Ovary (tissue), 10 donors: ENCODE measurements at places on chromosomes 5 and 9. TPM values are rescaled to one million over a fixed set of nuclear protein-coding genes. Genes with fewer than 3 reads are reported as not detected.

DNA sequence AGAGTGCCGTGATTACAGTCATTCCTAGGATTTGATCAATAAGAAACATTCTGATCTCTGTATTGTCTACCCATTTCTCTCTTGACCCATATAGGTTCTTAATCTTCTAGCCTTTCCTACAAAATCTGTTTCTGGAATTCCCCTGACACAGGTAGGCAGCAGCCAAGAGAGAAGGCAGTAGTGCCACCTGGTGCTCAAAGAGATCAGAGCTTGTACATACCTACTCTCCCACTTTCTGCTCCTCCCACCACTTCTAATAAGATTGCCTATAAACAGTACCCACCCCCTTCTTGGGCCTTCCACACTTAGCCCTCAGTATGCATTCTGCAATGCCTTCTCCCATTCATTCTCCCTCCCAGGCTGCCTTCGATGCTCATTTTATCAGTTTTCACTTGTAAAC, 117.4 kb upstream of the RORB start:
- no peak for DNase-seq
- no peaks in the 10 kb centered on the region for H3K36me3 ChIP-seq
- H3K27ac ChIP-seq: no peak overlapping the region
- no peak overlapping the region for H3K4me3 ChIP-seq
- H3K4me1 ChIP-seq: no peaks in the 10 kb centered on the region

GRCh38 chr5:172117977-172118701, 69.9 kb downstream of the STK10 start:
- peaks cover under 1% of the 10 kb centered on the region for H3K4me1 ChIP-seq
- H3K4me3 ChIP-seq: no peak overlapping the region

GRCh38 chr9:91991721-91992341, 41.8 kb upstream of the ROR2 start:
- H3K27me3 ChIP-seq: no peaks in the 10 kb centered on the region
- no peak for DNase-seq
- H3K36me3 ChIP-seq: no peaks in the 10 kb centered on the region
- no peaks in the 10 kb centered on the region for H3K4me1 ChIP-seq
- no peak overlapping the region for H3K27ac ChIP-seq

GRCh38 chr9:124621371-124622328, 114.5 kb upstream of the NR5A1 start:
- DNase-seq: no peak
- no peaks in the 10 kb centered on the region for H3K4me1 ChIP-seq
- no peaks in the 10 kb centered on the region for H3K27me3 ChIP-seq

- no peaks in the 10 kb centered on the region for H3K36me3 ChIP-seq
- H3K27ac ChIP-seq: no peak overlapping the region
- H3K4me3 ChIP-seq: no peak overlapping the region
- DNase-seq: no peak
These were observed 23.7 kb upstream of the NPR3 start for GRCh38 chr5:32687499-32687831.

GRCh38 chr9:4117835-4118610, 181.8 kb downstream of the GLIS3 start:
- no peak for DNase-seq
- no peak overlapping the region for H3K4me3 ChIP-seq
- H3K4me1 ChIP-seq: peaks cover 7% of the 10 kb centered on the region

DNA sequence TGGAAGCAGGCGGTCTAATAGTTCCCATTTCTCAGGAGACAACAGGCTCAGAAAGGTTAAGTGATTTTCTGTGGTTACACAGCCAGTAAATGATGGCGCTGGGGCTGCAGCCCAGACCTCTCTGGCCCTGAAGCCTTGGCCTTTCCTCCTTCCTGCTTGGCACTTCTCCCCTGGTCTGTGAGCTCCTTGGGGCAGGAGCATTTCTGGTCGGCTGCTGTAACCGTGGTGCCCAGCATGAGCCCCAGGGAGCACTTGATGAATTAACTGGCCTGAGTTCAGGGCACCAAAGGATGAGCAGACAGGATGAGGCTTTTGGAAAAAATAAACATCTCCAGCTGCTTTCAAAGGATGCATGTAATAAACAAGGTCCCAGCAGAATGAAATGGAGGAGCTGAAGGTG, 30.2 kb downstream of the CDHR2 start:
- no peak overlapping the region for H3K4me3 ChIP-seq
- no peaks in the 10 kb centered on the region for H3K27me3 ChIP-seq
- no peak for DNase-seq
- no peaks in the 10 kb centered on the region for H3K4me1 ChIP-seq
- no peaks in the 10 kb centered on the region for H3K36me3 ChIP-seq
- no peak overlapping the region for H3K27ac ChIP-seq

The PCDH1 gene
- 8.8 TPM for total RNA-seq

The MRPS2 gene
- 53.2 TPM for total RNA-seq

The IFNA2 gene
- not detected for total RNA-seq

The SPATA31E1 gene
- not detected for total RNA-seq

- no peaks in the 10 kb centered on the region for H3K4me1 ChIP-seq
- H3K27ac ChIP-seq: no peak overlapping the region
- no peaks in the 10 kb centered on the region for H3K36me3 ChIP-seq
These were observed 19.6 kb upstream of the ARL15 start for GRCh38 chr5:54329731-54330709.

DNA sequence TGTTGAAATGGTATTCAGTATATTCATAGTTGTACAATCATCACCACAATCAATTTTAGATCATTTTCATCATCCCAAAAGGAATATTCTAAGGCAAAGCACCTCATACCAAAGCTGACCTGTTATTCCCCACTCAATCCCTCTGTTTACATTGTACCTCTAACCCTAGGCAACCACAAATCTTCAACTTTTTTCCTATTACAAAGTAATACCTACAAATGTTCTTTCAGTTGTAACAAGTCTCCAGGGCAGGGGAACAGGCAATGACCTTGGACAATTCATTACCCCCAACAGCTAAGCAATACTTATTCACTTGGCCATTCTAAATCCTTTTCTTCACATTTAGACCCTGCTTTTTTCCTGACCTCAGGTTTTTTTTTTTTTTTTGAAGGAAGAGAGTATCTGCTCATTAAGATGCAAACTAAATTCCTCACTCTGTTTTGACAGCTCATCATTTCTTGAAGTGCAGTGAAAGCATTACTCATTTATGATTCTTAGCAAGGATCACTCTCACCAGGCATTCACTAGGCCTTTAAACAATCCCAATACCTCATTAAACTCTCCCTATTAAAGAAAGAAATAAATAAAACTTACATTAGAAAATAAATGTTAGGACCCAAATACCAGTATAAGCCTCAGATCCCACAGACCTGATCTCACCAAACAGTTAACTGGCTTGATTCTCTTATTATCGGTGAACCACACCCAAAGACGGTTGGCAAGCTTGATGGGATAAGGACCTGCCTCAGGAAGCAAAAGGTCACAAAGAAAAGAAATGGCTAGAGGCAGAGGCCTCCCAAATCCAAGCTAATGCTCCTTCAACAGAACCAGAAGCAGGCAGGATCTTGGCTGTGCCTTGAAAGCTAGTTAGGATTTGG, 15.3 kb downstream of the MTMR12 start:
- peaks cover 11% of the 10 kb centered on the region for H3K4me1 ChIP-seq
- DNase-seq: no peak
- no peak overlapping the region for H3K4me3 ChIP-seq
- H3K36me3 ChIP-seq: no peaks in the 10 kb centered on the region

DNA sequence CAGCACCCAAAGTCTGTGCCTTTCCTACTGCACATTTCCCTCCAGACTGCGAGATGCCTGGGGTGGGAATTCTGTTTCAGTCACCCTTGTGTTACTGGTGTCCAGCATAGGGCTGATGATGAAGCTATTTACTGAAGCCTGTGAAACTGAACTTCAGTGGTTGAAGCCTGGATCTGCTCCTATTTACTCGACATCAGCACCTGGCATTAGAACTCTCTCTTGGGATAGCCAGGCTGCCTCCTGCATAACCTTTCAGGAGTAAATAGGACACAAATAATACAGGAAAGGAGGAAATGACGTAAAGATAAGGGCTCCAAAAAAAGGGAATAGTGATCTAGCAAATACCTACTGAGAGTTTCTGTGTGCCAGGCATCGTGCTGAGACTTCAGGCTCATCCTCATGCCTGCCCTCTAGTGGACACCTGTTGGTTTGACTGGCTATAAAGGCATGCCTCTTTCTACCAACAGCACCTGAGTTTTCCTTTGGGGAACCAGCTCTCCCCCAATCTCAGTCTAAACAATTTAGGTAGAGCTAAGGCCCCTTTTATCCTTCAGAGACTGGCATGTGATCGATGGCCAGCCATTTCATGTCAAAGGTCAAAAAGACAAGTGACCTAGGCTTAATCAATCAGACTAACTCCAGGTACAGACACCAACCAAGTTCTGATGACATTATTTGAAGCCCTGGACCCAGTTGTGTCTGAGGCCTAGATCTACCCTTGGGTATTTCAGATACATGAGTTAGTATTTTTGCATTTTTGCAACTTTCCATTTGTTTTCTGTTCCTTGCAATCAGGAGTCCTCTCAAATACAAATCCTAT, 192.1 kb upstream of the TRIM32 start:
- H3K4me1 ChIP-seq: no peaks in the 10 kb centered on the region
- no peak overlapping the region for H3K4me3 ChIP-seq
- H3K27ac ChIP-seq: no peak overlapping the region

- no peaks in the 10 kb centered on the region for H3K4me1 ChIP-seq
- H3K27me3 ChIP-seq: no peaks in the 10 kb centered on the region
- H3K36me3 ChIP-seq: no peaks in the 10 kb centered on the region
- DNase-seq: no peak
- H3K27ac ChIP-seq: no peak overlapping the region
- H3K4me3 ChIP-seq: no peak overlapping the region
These were observed 11.6 kb downstream of the ERP44 start for GRCh38 chr9:100087218-100087617.

DNA sequence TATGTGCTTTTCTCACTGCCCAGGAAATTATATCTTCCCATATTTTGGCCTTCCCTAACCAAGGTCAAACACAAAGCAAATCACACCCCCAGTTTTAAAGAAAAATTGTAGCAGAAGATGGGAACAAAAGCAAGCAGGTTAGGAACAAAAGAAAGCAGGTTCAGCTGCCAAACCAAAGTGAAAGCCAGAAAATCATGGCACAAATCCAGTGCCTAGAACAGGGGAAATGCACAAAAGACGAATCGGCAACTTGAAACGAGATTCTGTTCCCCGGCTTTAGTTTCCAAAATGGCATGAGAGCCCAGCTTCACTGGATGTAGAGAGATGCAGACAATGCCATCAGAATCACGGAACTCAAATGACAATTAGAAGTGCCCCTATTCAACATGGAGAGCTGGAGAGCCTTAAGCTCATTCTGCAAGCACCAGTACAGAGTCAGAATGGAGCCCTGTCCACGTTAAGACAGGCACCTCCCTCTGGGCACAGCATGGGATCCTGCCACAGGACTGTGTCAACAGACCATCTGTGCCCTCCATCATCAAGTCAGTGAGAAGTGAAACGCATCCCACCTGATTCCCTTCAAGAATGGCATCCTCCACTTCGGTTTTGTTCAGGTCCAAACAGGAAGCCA, 13.8 kb downstream of the DNAH5 start:
- no peak overlapping the region for H3K27ac ChIP-seq
- no peaks in the 10 kb centered on the region for H3K27me3 ChIP-seq
- no peaks in the 10 kb centered on the region for H3K36me3 ChIP-seq
- H3K4me3 ChIP-seq: no peak overlapping the region
- no peak for DNase-seq

DNA sequence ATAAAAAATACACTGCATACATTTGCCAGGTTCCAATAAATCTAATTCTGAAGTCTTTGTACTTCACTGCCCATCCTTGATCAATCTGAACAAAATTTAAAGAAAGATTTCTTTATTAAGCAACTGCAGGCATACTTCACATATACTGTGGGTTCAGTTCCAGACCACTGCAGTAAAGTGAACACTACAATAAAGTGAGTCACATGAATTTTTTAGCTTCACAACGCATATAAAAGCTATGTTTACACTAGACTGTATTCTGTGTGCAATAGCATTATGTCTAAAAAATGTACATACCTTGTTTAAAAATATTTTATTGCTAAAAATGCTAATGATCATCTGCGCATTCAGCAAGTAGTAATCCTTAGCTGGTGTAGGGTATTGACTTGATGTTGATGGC, 52.1 kb downstream of the SSBP2 start:
- peaks cover 1% of the 10 kb centered on the region for H3K4me1 ChIP-seq
- DNase-seq: no peak
- no peak overlapping the region for H3K27ac ChIP-seq

The PDE8B gene
- 14.0 TPM for total RNA-seq

GRCh38 chr9:115689331-115689730, 464.3 kb upstream of the PAPPA start:
- H3K4me1 ChIP-seq: no peaks in the 10 kb centered on the region
- H3K27me3 ChIP-seq: no peaks in the 10 kb centered on the region
- H3K36me3 ChIP-seq: no peaks in the 10 kb centered on the region

DNA sequence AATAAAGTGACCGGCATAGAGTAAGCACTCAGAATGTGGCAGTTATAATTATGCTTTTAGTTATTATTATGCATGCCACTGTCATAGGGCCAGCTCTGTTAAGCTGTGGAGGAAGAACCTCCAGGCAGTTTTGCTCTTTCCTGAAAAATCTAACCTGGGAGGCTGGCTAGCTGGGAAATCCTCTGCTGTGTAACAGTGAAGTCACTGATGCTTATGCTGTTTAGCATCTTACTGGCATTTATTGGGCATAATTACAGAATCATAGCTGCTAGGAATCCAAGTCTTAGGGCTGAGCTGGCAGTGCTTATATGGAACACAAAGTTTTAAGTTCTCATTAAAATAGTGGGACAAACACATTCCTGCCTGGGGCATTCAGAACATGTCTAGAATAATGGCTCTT, 5.5 kb upstream of the GSN start:
- no peaks in the 10 kb centered on the region for H3K27me3 ChIP-seq
- H3K4me3 ChIP-seq: no peak overlapping the region
- H3K36me3 ChIP-seq: no peaks in the 10 kb centered on the region
- no peak for DNase-seq

DNA sequence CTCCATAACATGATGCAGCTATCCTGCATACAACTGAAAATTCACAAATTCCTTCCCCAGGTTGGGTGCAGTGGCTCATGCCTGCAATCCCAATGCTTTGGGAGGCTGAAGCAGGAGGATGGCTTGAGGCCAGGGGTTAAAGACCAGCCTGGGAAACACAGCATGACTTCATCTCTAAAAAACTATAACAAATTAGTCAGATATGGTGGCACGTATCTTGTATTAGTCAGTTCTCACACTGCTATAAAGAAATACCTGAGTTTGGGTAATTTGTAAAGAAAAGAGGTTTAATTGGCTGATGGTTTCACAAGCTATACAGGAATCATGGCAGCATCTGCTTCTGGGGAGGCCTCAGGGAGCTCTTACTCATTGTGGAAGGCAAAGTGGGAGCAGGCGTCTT, 56.4 kb upstream of the DAPK1 start:
- H3K4me3 ChIP-seq: no peak overlapping the region
- no peaks in the 10 kb centered on the region for H3K4me1 ChIP-seq
- no peaks in the 10 kb centered on the region for H3K36me3 ChIP-seq
- no peak overlapping the region for H3K27ac ChIP-seq

The SLC45A2 gene
- total RNA-seq: not detected
